ENCODE measurements at places on chromosomes 2 and 18.

- DNase-seq, result no peak
These were observed 20.2 kb upstream of the DYNC1I2 start for GRCh38 chr2:171667041-171667440.

- DNase-seq, result no peak
These were observed 46.0 kb downstream of the ZBTB7C start for GRCh38 chr18:48363175-48363574.

DNA sequence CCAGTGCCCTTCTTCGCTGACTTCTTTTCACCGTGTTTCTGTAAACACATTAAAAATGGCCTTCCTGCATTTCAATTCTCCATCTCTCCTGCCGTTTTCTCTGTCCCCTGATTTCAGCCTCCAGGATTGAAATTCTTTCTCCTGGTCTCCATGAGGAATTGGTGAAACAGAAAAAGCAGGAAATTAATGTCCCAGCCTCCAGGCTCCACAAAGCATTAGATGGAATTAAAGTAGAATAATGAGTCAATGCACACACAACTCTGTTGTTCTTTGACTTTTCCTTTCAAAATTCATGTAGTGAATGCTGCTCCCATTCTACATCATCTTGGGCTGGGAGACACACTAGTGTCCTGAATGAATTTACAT, 209.5 kb downstream of the KLHL29 start:
- DNase-seq, result no peak

GRCh38 chr2:1661891-1662605, 82.3 kb downstream of the PXDN start:
- DNase-seq, result no peak

GRCh38 chr2:74029714-74030397, 45.1 kb downstream of the TET3 start:
- no peak for DNase-seq

GRCh38 chr2:170680172-170680941, 34.8 kb upstream of the SP5 start:
- no peak for DNase-seq

DNA sequence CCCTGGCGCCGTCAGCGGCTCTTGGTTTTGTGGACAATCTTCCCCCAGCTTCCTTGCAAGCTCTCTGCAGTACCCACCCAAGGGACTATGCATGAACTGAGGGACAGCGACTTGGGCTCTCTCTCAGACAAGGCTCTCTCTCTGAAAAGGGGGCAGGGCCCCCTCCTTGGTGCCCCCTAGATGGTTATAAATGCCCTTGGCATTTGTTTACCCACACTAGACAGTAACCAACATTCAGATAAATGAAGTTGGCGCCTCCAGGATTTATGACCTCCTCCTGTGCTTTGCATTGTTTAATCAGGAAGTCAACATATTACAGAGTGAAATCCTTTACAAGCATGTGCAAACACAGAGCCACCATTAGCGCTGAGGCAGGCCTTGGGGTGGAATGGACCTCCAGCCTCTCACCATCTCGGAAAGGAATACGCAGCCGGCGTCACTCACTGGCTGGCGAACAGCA, 547.4 kb upstream of the ID2 start:
- no peak for DNase-seq

GRCh38 chr2:75798569-75798968, 87.9 kb upstream of the GCFC2 start:
- DNase-seq, result no peak

DNA sequence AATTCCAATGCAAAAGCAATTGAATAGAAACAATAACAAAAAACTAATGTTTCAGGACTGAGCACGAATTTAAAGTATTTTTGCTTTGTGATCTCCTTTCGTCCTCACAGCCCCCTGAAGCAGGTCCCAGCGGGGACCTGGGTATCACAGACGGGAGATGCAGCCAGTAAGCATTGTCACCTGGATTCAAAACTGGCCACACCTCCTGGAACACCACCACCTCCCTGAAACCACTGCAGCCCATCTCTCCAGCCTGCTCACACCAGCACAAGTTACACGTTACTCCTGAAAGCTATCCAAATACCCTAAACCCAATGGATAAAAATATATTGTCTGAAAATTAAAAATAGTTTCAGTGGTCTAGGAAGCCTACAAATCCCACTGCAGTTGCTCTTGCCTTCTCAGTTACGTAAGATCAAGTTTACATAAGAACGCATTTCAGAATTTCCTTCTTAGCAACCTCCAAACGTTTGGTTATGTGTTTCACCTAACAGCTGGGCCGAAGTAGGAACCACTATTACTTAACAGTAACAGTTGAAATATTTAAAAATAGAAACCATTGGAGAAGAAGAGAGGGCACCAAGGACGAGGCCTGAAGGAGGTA, 178.0 kb downstream of the HDAC4 start:
- no peak for DNase-seq

GRCh38 chr2:75324141-75324540, 124.8 kb upstream of the TACR1 start:
- no peak for DNase-seq

GRCh38 chr2:29447513-29447912, 332.3 kb downstream of the CLIP4 start:
- DNase-seq, result no peak

DNA sequence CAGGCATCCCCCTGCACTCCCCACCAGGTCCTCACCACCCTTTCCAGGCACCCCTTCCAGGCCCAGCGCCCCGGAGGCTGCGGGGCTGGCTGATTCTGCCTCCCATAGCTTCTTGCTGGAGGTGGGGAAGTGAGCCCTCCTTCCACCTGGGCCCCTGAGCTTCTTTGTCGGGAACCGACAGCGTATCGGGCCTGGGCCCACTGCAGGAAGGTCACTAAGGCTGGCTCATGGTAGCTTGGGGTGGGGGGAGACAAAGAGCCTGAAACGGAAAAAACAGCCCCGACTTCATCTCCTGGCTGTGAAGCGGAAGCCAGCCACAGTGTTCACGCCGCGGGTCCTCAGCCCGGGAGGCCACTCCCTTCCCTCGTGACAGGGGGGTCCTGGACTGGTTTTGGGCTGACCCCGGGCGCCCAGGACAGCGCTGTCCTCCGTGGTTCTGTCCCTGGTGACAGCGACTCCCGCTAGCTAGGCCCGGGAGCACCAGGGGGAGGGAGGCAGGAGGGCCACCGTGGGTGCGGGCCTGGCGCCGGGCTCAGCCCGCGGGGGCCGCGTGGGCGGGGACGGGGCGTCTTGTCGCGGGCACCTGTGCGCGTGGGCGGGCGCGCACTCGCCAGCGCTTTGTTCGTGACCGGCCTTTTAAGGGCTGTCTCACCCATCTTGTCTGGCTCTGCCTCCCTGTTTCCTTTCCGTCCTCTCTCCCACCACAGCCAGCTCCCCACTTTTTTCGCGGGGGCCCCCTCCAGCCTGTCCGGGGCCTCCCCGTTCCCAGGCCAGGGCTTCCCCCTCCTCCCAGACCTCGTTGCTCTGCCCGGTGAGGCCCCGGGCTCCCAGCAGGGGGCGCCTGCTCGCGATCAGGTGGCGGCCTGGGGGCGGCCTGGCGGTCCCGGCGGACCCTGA, 64.9 kb downstream of the DNMT3A start:
- DNase-seq, result peak; percentile 62

GRCh38 chr2:25470806-25471205, 129.1 kb upstream of the DNMT3A start:
- no peak for DNase-seq

DNA sequence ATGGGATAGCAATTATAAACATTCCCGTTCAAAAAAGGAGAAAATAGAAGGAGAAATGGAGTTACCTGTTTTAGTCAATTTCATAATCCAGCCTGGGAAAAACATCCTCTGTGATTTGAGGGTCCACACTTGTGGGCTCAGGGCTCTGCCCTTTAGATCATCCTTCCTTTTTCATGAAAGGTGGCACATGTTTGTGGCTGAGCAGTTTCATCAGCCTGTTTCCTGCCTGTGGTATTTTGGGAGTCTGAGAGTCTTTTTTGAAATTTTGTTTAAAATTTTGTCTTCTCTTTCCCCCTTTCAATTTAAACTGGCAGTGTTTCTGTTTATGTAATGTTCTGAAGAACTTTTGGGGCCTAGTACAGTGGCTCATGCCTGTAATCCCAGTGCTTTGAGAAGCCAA, 84.0 kb downstream of the KIAA1328 start:
- no peak for DNase-seq

DNA sequence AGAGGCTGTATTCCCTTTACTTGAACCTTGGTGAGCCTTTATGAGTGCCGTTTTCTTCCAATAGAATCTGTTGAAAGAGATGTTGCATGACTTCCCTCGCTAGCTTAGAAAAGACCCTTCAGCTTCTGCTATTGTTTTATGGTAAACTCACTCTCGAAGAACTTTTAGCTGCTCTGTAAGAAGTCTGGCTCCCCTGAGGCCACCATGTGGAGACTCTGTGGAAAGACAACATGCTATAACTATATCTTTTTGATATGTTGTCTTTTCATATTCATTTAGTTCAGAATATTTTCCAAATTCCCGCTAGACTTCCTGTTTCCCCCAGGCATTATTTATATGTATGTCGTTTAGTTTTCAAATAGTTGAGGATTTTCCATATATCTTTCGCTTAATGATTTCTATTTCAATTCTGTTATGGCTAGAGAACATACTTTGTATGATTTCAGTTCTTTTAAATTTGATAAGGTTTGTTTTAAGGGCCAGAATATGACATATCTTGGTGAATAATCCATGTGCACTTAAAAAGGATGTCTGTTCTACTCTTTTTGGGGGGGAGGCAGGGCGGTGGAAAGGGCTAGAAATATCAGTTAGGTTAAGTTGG, 64.1 kb downstream of the PTPN4 start:
- DNase-seq, result no peak

DNA sequence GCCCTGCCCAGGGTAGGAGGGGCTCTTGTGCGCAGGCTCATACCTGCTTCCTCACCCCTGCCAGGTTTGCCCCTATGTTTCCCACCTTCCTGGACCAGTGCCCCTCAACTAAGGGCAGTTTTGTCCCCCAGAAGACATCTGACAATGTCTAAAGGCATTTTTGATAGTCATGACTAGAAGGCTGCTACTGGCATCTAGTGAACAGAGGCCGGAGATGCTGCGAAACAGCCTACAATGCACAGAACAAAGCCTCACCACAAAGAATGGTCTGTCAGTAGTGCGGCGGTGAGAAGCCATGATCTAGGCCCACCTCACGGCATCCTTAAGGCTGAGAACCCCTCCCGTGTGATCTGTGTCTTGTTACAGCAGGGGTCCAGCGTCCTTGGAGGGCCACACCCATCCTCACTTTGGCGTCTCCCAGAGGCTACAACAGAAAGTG, 96.0 kb downstream of the TMEM17 start:
- no peak for DNase-seq

GRCh38 chr2:175180701-175181103, 808 bp downstream of the ATP5MC3 start:
- peak; percentile 48 for DNase-seq

DNA sequence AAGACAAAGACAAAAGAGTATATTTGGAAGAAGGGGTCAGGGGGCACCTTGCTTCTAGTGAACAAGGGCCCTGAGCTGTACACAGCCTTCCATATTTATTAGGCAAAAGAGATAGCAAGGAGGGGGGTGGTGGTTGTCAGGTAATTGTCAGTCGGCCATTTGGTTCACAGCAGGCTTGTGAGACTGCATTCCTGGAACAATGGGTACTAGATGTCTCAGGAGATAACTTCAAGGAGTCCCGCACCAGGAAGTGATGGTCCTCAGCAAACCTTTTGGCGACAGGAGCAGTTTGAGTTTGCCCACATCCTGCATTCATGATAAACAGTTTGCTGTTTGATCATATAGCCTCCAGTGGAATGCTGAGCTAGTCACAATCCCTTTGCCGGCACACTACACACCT, 376.4 kb upstream of the RAB12 start:
- DNase-seq, result no peak

GRCh38 chr2:199370150-199370780, 87.5 kb downstream of the SATB2 start:
- DNase-seq, result no peak

DNA sequence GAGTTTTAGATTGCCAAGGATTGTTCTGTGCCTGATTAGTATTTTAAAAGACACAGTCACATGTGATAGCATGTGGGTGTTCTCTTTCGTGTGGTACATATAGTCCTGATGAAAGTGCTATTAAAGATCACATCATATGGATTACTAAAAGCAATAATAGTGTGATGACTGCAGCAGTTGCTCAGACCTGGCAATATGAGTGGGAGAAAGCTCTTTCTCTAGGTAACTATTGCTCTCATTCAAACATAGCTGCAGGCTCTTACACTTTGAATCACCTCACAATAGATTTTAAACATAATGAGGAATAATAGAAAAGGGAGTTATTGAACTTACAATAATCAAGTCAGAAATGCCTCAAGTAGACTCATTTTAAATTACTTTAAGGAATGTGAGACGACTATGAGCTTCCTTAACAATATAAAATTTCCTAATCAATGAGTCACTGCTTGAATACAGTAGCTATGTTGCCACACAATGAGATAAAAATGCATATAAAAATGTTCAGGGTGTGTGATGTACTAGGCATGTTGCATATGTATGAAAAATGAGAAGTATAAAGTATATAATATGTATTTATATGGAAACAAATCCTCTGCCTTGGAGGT, 452.1 kb downstream of the TMX3 start:
- DNase-seq, result no peak

- DNase-seq, result no peak
These were observed 1427.7 kb upstream of the CELF4 start for GRCh38 chr18:38993342-38993741.

DNA sequence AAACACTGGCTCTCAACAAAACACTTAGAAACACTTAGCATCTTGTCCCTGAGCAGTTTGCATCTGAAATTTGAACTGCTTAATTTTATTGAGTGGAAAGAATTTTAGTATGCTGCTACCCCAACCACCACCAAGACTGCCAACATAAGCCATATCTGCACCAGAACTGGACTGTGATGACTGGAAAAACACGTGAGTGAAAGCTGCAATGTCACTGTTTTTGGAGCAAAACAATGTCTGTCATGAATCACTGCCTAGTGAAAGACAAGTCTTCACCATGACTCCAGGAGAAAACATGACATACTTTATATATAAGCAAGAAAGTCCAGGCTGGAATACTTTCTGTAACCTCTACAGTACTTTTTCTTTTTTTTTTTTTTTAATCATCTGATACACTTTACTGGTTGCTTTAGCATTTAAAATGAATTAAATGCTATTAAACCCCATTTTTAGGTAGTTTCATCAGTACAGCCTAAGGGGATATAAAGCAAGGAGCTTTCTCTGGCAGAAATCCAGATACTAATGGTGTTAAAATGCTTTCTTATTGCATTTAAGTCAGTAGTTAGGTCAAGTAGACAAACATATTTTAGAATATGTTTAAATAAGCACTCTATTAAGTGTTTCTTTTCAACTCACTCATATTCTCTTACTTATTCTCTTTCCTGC, 2129.4 kb upstream of the PIK3C3 start:
- DNase-seq, result no peak

DNA sequence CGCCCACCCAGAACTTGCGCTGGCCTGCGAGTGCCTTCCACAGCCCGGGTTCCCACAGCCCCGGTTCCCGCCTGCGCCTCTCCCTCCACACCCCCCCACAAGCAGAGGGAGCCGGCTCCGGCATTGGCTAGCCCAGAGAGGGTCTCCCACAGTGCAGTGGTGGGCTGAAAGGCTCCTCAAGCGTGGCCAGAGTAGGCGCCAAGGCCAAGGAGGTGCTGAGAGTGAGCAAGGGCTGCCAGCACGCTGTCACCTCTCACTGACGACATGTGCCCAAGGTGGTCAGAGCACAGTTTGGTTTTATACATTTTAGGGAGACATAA, 15.3 kb upstream of the PXDN start:
- no peak for DNase-seq

GRCh38 chr2:128154225-128154624, 63.2 kb downstream of the UGGT1 start:
- DNase-seq, result no peak

Data from stimulated activated CD4-positive, alpha-beta T cell treated with anti-CD3 and anti-CD28 coated beads, Interleukin-2, amount 100 ng/mL, for 4 hours (primary cell).